ENCODE measurements at places on chromosomes 7 and 10.

DNA sequence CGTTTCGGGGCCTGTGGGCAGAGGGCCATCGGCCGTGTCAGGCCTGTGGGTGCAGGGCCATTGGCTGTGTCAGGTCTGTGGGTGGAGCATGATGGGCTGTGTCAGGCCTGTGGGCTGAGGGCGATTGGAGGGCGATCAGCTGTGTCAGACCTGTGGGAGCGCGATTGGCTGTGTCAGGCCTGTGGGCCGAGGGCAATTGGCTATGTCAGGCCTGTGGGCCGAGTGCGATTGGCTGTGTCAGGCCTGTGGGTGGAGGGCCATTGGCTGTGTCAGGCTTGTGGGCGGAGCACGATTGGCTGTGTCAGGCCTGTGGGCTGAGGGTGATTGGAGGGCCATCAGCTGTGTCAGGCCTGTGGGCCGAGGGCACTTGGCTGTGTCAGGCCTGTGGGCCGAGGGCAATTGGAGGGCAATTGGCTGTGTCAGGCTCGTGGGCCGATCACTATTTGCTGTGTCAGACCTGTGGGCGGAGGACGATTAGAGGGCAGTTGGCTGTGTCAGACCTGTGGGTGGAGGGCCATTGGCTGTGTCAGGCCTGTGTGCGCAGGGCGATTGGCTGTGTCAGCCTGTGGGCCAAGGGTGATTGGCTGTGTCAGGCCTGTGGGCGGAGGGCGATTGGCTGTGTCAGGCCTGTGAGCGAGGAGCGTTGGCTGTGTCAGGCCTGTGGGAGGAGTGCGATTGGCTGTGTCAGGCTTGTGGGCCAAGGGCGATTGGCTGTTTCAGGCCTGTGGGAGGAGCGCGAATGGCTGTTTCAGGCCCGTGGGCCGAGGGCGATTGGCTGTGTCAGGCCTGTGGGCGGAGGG lies 54.1 kb downstream of the DYNC2I1 start:
- no peak for DNase-seq

GRCh38 chr7:66099551-66100407 lies 14.9 kb upstream of the CRCP start:
- peak; percentile 72 for DNase-seq

DNA sequence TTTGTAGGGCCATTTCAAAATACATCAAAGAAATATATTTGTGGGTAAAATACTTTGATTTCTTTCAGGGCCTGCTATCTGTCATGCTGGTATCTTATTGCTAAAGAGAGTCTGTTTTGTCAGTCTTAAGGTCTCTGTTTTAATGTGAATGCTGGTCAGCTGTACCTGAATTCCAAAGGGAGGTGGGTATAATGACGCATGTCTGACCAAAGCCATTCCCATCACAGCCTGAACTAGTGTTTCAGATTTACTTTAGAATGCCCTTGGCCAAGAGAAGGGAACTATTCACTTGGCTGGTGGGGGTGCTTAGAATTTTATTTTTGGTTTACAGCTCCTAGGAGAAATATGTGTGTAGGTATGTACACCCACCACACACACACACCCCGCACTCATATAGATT lies 30.6 kb upstream of the MYL10 start:
- no peak for DNase-seq

- DNase-seq: no peak
Measured at GRCh38 chr7:99667179-99667578, 12.6 kb downstream of the CYP3A5 start.

DNA sequence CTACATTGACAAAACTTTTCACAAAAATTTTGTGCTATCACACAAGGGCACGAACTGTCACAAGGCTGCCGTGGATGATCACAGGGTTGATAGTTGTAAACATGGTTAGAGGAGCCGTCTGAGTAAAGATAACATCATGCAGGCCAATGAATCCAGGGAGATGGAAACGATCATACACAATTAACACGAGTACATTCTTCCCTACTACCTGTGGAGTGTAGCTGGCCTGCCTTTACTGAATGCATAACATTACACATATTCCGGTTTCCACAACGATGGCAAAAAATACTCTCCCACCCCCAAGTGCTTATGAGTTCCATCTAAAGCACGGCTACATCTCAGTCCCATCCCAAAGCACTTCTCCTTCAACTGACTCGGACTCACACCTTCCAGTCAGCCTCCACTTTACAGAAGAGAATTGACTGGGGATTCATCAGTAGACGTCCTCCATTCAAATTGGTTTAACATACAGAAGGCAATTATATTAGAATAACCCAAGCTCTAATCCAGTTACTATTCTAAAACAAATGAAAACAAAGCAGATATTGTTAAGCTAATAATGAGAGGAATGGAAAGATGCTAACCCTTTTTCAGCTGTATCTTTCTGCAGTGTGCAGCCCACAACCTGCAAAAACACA lies 69.0 kb downstream of the EZH2 start:
- DNase-seq: no peak
